DMS79 (cell line): ENCODE measurements at places on chromosomes 1 and 21.

GRCh38 chr1:106173101-106173500, 883.4 kb upstream of the PRMT6 start:
- no peak for DNase-seq

GRCh38 chr1:15550573-15550972, 23.9 kb downstream of the DNAJC16 start:
- DNase-seq, result no peak

- no peak for DNase-seq
Observed at GRCh38 chr21:14683063-14683462, 136.9 kb upstream of the SAMSN1 start.

GRCh38 chr1:113860891-113861290, 10.6 kb downstream of the PTPN22 start:
- no peak for DNase-seq

DNA sequence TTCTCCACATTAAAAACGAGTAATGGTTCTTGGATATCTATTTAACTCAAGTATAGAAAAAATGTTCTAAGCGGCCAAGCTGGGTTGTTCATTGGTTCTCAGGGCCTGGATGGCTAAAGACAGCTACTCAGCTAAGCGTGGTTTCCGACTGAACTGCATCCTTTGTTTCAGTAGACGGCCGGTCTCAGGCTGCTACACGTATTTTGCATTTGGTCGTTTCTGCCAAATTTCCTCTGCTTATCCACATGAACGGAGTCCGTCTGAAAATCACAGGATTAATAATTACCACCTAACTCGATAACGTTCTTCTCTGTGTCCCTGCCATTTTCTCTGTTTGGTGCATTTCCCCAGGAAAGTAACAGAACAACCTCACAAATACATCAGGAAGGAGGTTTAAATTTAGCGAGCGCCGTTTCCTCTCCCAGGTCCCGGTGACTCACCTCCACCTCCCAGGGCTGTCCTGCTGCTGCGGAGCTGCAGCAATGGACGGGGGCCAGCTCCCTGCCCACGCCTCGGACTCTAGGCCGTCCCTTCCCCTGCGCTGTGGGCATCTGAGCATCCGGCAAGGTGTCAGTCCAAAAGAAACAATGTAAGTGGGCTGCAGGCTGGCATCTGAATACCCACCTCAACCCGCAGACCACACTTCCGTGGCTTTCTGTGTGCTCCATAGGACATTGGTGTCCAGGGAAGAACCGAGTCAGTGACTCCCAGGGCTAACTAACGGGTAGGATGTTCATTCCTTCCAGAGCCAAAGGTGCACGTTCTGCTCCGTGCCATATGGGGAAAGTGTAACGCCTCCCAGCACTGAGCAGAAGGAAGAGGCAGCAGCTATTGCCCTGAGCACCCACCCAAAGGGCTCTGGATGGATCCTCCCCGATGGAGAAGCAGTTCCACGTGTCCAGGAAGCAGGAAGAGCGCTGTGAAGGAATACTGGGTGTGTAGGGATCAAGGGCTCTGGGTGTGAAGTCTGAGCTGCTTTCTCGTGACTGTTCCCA, 4.1 kb upstream of the GABRD start:
- DNase-seq, result no peak

DNA sequence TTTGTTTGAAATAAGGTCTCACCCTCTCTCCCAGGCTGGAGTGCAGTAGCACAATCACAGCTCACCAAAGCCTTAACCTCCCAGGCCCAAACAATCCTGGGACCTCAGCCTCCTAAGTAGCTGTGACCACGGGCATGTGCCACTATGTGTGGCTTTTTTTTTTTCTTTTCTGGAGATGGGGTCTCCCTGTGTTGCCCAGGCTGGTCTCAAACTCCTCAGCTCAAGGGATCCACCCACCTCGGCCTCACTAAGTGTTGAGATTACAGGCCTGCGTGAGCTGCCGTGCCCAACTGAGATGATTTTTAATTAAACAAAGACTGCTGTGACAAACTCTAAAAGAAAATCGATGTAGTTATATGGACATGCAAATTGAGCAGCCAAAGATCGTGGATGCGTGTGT, 768.4 kb upstream of the ADGRL2 start:
- no peak for DNase-seq

- no peak for DNase-seq
Observed at GRCh38 chr1:231013391-231014015, 26.6 kb downstream of the FAM89A start.

- no peak for DNase-seq
Observed at GRCh38 chr1:38344716-38345115, 298.1 kb upstream of the POU3F1 start.

- DNase-seq, result no peak
Observed at GRCh38 chr1:44471911-44472453, 66.9 kb downstream of the RNF220 start.

GRCh38 chr1:241617426-241617825, 22.7 kb downstream of the CHML start:
- no peak for DNase-seq

DNA sequence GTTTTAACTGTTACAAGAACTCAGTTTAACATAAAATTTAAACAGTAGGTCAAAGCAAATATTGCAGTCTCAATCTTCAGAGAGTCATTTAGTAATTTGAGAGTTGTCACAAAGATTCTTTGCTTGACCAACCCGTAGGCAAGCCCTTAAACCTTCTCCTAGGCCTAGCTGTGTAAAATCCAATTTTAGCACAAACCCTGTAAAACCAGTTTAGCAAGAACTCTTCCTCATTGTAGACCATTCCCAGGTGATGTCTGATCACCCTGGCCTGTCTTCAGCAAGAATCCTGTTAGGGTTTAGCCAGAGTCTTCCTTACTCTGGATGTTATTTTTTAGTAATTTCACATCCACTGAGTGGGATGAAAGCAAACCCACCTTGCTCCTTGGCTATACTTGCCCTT, 30.1 kb downstream of the LRIG2 start:
- no peak for DNase-seq

- DNase-seq, result no peak
Observed at GRCh38 chr1:18365099-18365705, 115.5 kb upstream of the KLHDC7A start.

GRCh38 chr1:39955547-39956539, 898 bp downstream of the MFSD2A start:
- DNase-seq, result peak; percentile 85

DNA sequence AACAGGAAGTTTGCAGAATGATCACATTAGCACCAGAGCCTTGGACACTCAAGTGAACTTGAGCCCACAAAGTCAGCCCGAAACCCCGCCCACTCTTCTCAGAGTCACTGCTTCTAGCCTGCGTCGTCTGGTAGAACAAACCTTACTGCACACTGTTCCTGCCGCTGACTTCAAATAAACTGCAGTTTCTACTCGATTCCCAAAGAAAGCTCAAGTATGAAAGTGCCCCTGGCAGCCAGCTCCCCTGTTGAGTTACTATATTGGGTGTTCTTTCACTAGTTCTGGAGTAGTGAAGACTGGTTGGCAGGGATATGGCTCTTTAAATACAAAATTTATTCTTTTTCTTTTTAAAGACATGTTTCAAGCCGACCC, 164.7 kb downstream of the GALNT2 start:
- DNase-seq, result peak; percentile 53

- DNase-seq, result no peak
Observed at GRCh38 chr1:199463521-199464127, 563.9 kb upstream of the NR5A2 start.

GRCh38 chr1:85201340-85202091, 700 bp upstream of the SYDE2 start:
- peak; percentile 54 for DNase-seq

- peak; percentile 95 for DNase-seq
Observed at GRCh38 chr1:47803815-47804501, 193.2 kb downstream of the TRABD2B start.

- no peak for DNase-seq
Observed at GRCh38 chr1:111223126-111223685, 4.3 kb upstream of the CHI3L2 start.

DNA sequence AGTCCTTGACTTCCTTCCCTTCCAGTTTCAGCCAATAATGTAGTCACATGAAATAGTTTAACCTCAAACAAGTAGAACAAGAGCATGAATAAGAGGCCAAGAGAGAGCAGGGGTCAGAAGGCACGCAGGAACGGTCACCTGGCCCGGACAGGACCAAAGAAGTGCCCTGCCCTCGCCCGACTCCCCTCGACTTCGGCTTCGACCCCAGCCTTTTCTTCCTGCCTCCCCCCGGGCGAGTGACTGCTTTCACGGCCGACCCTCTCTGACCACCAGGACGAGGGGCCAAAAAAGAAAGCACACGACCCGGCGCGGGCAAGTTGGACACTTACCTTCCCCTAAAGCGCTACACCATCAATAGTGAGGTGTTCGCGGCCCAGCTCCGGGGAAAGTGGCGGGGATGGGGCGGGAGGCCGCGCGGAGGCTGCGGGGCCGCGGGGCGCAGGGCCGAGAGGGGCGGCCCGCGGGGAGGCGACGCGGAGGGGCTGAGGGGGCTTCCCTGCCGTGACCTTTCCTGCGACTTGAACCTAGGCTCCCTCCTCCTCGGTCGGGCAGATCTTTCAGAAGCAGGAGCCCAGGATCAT, 519 bp downstream of the RERE start:
- no peak for DNase-seq

DNA sequence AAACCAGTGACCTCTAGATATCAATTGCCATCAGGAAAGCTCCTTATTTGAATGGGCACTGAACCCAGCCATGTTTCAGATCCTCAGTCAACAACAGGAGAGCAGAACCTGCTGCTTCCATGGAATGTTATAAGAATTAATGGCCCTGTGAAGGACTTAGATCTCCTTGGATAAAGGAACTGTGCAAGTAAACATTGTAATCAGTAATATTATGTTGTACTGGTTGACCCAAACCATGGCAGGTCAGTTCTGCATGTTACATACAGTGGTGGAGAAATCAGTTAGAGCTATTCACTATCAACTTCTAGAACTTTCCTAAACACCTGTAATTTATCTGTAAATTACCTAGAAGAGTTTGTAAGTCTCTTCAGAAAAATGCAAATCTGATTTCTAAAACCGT, 11.2 kb upstream of the CLDN8 start:
- no peak for DNase-seq

DNA sequence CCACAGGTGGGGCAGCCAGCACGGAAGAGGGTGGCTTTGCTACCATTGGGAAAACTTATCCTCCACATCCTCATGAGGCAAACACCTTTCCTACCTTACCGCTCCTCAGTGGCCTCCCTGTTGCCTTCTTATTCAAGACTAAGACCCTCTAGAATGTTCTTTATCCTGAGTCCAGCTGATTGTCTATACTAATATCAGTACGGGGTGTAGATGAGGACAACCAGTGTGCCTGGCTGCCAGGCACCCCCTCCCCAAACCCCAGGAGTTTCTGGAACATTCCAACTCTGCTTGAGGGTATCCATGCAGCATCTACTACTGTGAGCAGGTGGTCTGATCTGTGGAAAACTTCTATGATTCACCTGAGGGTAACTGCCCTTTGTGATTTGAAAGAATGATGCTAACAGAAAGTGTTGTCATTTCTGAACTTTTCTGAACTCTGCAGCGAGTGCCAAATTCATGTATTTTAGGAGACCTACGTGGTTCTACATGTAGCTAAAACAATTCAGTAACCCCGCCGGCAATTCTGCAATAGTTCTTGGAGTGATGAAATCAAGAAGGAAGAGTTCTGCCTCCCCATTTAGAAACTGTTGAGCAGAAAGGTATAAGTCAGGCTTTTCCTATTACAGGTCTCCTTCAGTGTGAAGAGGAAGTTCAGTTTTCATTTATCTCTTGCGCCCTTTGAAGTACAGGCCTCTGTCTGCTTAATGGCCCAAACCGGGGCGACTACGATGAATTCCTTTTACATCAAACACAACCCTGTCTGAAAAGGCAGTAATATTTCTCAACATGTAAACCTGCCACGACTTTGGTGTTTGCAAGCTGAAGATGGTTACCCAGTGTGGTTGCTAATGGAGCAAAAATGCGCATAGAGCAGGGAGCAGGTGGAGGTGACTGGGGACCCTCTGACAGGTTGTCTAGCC, 80.4 kb downstream of the RUNX1 start:
- DNase-seq, result no peak

DNA sequence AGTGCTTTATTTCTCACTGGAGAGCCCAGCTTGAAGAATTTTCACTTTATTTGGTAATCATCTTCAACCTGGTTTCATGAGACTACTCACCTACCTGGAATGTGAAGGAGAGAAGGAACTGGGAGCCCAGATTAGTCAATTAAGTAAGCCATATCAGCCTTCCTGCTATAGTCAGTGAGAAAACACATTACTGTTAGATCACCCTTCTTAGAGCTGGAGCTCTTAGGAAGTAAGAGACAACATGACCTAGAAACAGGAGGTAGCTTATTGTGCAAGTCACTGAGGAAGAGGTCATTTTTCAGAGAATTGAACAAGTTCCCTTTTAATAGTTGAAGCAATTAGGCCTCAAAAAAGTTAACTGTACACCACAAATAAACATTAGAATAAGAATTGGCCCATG, 49.2 kb upstream of the TEKT2 start:
- DNase-seq, result no peak

DNA sequence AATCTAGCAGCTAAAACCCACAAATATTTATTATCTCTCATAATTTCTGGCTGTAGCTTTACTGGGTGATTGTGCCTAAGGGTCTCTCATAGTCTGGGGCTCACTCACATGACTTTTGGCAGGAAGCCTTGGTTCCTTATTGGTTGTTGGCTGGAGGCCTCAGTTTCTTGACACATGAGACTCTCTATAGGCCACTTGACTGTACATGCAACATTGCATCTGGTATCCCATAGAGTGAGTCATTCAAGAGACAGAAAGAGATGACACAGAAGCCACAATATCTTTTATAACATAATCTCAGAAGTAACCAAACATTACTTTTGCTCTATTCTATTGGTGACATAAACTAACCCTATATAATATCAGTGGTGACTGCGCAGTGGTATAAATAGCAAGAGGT, 128.5 kb upstream of the HNRNPU start:
- peak; percentile 72 for DNase-seq

DNA sequence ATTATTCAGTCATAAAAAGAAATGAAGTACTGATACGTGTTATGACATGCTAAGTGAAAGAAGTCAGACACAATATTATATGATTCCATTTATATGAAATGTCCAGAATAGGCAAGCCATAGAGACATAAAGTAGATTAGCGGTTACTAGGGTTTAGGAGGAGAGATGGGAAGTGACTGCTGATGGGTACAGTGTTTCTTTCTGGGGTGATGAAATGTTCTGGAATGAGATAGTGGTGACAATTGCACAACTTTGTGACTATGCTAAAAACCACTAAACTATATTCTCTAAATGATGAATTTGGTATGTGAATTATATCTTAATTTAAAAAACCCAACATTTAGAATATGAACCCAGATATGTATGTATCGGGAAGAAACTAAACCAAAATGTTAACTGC, 27.6 kb downstream of the IPP start:
- DNase-seq, result no peak

DNA sequence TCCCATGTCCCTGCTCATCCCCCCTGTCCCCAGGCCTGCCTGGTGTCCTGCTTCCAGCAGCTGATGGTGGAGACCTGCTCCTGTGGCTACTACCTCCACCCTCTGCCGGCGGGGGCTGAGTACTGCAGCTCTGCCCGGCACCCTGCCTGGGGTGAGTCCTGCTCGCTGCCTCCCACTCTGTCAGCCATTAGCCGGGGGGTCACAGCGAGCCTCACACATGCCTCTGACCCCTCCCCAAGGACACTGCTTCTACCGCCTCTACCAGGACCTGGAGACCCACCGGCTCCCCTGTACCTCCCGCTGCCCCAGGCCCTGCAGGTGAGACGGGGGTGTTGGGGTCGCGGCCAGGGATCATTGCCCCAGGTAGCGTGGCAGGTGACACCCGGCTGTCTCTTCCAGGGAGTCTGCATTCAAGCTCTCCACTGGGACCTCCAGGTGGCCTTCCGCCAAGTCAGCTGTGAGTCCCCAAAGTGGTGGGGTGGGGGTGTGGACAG, 10.0 kb downstream of the SCNN1D start:
- DNase-seq, result peak; percentile 5
